ENCODE measurements at places on chromosomes 5 and 9. TPM values are rescaled to one million over a fixed set of nuclear protein-coding genes. Genes with fewer than 3 reads are reported as not detected.

The ZNF454 gene
- not detected for total RNA-seq

DNA sequence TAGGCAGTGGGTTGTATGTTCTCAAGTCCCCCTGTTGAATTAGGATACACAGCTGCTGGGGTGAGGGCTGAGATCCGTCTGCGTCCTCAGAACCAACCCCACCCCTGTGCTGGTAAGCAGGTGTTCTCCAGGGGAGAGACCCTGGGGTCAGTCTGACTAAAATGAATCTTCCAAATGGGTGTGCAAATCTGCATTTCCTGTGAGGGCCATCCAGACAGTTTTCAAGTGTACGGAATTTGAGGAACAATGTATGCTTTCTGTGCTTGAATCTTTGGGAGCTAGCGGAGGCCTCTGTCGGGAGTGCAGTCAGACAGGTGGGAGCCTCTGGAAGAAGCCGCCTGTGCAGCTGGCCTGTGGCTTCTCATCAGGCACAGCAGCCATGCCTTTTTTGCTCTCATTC, 122.9 kb downstream of the MACROH2A1 start:
- H3K36me3 ChIP-seq, result no peaks in the 10 kb centered on the region
- no peak overlapping the region for H3K4me3 ChIP-seq
- H3K4me1 ChIP-seq, result no peaks in the 10 kb centered on the region
- no peak overlapping the region for H3K27ac ChIP-seq
- no peak for DNase-seq
- no peaks in the 10 kb centered on the region for H3K27me3 ChIP-seq

DNA sequence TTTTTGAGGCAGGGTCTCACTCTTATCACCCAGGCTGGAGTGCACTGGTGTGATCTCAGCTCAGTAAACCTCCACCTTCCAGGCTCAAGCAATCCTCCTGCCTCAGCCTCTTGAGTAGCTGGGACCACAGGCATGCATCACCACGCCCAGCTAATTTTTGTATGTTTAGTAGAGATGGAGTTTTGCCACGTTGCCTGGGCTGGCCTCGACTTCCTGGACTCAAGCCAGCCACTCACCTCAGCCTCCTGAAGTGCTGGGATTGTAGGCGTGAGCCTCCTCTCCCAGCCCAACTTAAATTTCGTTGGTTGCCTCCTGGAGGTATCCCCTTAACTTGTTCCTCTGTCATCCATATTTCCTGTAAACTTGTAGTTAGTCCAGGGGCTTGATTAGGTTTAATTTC, 47.2 kb downstream of the RAB24 start:
- H3K27me3 ChIP-seq, result no peaks in the 10 kb centered on the region
- no peak overlapping the region for H3K4me3 ChIP-seq
- peaks cover 48% of the 10 kb centered on the region for H3K36me3 ChIP-seq
- no peak overlapping the region for H3K27ac ChIP-seq
- H3K4me1 ChIP-seq, result no peaks in the 10 kb centered on the region
- peak; percentile 29 for DNase-seq

DNA sequence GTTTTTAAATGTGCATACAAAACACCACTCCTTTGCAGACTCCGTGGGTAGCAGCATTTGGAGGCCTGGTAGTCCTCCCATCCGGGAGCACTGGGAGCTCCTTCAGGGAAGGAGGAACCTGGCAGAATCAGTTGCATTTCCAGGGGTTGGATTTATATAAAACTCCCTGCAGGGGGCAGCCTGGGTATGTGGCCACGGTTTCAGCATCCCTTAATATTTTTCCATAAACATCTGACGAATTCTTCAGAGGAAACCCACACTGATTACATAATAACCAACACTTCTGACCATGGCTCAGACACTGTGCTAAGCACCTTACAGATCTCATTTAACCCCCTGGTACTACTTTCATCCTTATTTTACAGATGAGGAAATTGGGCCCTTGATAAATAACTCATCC, 6.1 kb upstream of the AFAP1L1 start:
- H3K27me3 ChIP-seq, result no peaks in the 10 kb centered on the region
- H3K36me3 ChIP-seq, result no peaks in the 10 kb centered on the region
- DNase-seq, result no peak

The PAPPA gene
- 0.45 TPM for total RNA-seq

The TRAPPC13 gene
- 42.8 TPM for total RNA-seq

The AQP7 gene
- 3.9 TPM for total RNA-seq

- DNase-seq, result no peak
- no peak overlapping the region for H3K4me3 ChIP-seq
- no peaks in the 10 kb centered on the region for H3K4me1 ChIP-seq
- H3K27ac ChIP-seq, result no peak overlapping the region
- H3K36me3 ChIP-seq, result no peaks in the 10 kb centered on the region
These were observed 6.9 kb upstream of the NR5A1 start for GRCh38 chr9:124514125-124514524.

The GABRA1 gene
- total RNA-seq, result not detected

The ANKRD55 gene
- not detected for total RNA-seq

DNA sequence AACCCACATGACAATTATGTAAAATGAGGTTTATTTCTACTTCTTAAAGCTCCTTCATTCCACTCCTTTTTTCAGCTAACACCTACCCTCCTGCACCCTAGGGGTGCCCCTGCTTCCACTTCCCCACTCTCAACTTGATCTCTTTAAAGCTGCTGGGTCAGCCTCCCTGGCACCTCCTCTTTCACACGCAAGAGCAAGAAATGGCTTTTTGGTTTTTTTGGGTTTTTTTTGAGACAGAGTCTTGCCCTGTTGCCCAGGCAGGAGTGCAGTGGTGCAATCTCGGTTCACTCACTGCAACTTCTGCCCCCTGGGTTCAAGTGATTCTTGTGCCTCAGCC, 64.4 kb downstream of the SUSD1 start:
- H3K4me1 ChIP-seq, result no peaks in the 10 kb centered on the region
- H3K27me3 ChIP-seq, result no peaks in the 10 kb centered on the region
- H3K36me3 ChIP-seq, result peaks cover 22% of the 10 kb centered on the region

- peaks cover 18% of the 10 kb centered on the region for H3K4me1 ChIP-seq
- no peaks in the 10 kb centered on the region for H3K36me3 ChIP-seq
- H3K4me3 ChIP-seq, result no peak overlapping the region
These were observed 43.9 kb downstream of the P4HA2 start for GRCh38 chr5:132183723-132184122.

DNA sequence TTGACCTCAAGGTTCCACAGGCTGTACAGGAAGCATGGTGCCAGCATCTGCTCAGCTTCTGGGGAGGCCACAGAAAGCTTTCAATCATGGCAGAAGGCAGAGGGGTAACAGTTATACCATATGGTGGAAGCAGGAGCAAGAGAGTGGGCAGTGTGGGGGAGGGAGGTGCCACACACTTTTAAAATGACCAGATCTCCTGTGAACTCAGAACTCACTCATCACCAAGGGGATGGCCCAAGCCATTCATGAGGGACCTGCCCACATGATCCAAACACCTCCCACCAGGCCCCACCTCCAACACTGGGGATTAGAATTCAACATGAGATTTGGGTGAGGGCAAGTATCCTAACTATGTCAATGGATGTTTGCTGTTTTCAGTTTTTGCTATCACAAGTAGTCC, 16.2 kb downstream of the CYFIP2 start:
- peaks cover 5% of the 10 kb centered on the region for H3K36me3 ChIP-seq
- H3K27ac ChIP-seq, result no peak overlapping the region
- no peaks in the 10 kb centered on the region for H3K27me3 ChIP-seq
- H3K4me1 ChIP-seq, result no peaks in the 10 kb centered on the region
- no peak for DNase-seq

DNA sequence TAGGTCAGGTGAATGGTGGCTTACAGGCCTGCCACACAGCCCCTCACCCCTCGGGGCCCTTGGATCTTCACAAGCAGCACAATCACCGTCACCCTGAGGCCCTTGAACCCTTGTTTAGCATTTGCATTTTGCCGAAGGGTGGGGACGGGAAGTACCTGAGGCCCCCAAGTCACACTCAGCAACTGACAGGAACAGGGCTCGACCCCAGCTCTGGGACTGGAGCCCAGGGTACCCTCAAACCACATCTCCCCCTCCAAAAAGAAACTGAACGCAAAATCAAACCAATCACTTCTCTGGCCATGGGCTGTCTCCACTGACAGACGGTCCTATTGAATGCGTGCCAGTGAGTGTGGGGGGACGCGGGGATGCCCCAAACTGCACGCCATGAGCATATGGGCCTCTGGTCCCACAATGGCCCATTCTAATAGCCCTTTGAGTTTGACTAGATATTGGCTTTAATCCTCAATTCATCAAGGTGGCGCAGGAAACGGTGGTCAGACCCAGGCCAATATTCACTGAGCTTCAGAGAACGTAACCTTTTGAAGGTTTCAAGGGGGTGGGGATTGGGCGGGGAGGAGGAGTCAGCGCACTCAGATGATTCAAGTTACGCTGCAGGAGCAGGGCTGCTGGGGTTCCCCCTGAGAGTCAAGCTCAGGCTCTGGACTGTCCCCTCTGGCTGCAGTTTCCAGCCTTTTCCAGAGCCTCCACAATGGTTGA, 176.0 kb downstream of the DAB2IP start:
- H3K4me1 ChIP-seq, result peaks cover 7% of the 10 kb centered on the region
- DNase-seq, result no peak
- no peaks in the 10 kb centered on the region for H3K27me3 ChIP-seq
- peaks cover 2% of the 10 kb centered on the region for H3K36me3 ChIP-seq
- no peak overlapping the region for H3K27ac ChIP-seq

The FAM221B gene
- not detected for total RNA-seq

DNA sequence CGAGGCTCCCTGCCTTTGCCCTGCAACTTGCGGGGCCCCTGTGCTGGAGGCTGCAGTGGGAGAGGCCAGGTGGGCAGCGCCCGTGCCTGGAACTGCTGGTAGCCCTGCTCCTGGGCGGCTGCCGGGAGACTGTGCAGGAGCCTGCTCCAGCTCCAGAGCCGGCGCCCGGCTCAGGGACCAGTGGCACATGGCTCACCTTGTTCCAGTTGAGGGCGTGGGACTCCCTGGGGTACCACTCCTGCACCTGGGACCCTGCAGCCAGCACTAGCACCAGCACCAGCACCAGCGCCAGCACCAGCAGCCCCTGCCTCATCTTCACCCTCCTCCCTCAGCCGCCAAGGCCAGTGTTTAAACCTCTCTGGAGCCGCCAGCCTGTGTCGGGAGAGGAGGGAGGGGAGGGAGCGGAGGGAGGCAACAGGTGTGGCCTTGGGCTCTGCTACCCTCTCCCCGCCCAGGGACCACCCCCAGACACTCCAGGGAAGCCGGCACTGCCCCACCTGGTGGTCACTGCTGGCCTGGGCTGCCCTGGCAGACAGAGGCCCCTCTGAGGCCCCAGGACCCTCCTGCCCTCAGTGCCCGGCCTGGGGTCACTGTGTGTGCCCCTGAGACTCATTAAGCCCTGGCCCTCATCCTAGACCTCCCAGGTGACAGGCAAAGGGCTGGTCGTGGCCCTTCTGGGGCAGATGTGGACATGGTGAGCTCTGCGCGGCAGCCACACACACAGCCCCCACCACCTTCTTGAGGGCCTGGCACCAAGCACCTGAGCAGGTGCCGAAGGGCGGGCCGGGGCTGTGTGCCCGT, at the start of gene LCN10:
Gene LCN10, minus strand, starts transcription at position 350 of the 801 bp plus-strand sequence. Its CDS starts 37 bp downstream, at position 313.
- no peak within 1 kb of the TSS for H3K27ac ChIP-seq
- H3K27me3 ChIP-seq, result peaks cover 43% of the 10 kb centered on the region
- peak within 1 kb of the TSS; percentile 23 for H3K4me3 ChIP-seq
- peaks cover 30% of the 10 kb centered on the region for H3K4me1 ChIP-seq
- no peak for DNase-seq

GRCh38 chr9:87834357-87834756, 48.3 kb upstream of the SPATA31E1 start:
- no peak overlapping the region for H3K4me3 ChIP-seq
- H3K36me3 ChIP-seq, result no peaks in the 10 kb centered on the region
- no peak for DNase-seq
